Stimulated activated CD4-positive, alpha-beta T cell treated with anti-CD3 and anti-CD28 coated beads, Interleukin-1b, Interleukin-23, amount 100 ng/mL, for 24 hours (primary cell): ENCODE measurements at places on chromosomes 1 and 21.

GRCh38 chr1:70893381-70893780 is 154.2 kb downstream of the PTGER3 start:
- no peak for DNase-seq

- no peak for DNase-seq
Measured at GRCh38 chr1:151547119-151547899, 7.2 kb downstream of the TUFT1 start.

- DNase-seq, result no peak
Measured at GRCh38 chr1:24022581-24023361, 42.6 kb upstream of the SRSF10 start.

GRCh38 chr1:29648798-29649188 is 412.5 kb downstream of the PTPRU start:
- DNase-seq, result no peak

- no peak for DNase-seq
Measured at GRCh38 chr1:84720221-84720780, 30.0 kb upstream of the SSX2IP start.

- DNase-seq, result no peak
Measured at GRCh38 chr1:107953556-107953955, 11.4 kb downstream of the VAV3 start.

DNA sequence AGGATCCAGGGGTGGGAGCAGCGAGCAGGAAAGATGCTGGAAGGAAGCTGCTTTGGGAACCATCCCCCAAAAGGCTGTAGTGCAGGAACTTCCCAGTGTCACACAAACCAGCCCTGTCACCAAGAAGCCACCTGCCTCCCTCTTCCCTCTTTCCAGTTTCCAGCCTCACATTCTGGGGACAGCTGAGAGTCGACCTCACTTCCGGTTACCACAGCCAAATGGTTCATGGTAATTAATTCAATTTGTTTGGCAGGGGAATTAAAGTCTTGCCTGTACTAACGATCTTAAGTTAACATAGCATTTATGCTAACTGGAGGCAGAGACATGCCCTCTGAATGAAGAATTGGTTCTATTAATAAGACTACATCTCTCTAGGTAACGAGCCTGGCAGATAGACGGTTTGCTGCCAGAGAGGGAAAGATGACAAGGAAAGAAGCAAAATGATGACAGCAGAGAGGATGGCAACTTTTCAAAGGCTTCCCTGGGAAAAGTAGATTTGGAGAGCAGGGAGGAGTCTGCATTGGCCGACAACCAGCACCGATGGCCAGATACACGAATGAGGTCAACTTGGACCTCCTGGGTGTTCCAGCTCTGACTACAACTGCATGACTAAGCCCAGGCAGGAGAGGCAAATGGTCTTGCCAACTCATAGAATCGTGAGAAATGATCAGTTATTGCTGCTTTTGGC is 64.1 kb downstream of the TMCO4 start:
- DNase-seq, result no peak

DNA sequence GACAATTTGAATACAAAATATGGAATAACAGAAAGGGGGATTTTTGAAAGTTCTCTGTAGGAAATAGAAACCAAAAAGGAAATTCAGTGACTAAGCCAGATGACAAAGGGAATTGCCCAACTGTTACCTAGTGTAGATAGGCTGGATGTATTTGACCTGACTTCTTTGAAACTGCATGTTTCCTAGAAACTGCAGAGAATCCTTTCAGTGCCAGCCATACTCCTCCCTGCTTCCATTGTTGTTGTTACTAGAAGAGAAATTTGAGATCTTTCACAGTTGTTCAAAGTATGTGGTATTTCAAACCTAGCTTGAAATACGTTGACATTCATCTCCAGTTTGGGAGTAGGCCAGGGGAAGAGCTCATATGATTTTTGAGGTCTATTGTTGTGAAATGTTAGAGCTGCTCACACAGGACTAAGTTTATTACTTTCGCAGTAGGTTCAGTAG is 1.8 kb upstream of the GBP5 start:
- DNase-seq, result no peak

DNA sequence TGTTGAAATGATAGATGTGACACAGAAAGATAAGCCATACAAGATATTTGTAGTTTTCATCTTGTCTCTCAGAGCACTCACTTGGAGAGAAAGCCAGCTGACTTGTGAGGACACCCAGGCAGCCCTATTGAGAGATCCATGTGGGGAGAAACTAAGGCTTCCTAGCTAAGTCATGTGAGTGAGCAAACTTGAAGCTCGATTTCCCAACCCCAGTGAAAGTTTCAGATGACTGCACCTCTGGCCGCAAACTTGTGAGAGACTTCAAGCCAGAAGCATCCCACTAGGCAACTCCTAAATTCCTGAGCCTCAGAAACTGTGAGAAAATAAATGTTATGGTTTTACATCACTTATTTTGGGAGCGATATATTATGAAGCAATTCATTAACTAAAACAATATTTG is 832.3 kb downstream of the LTN1 start:
- DNase-seq, result no peak

- no peak for DNase-seq
Measured at GRCh38 chr1:43382027-43382779, 7.4 kb downstream of the MED8 start.

- no peak for DNase-seq
Measured at GRCh38 chr1:246151796-246152434, 355.2 kb downstream of the SMYD3 start.

DNA sequence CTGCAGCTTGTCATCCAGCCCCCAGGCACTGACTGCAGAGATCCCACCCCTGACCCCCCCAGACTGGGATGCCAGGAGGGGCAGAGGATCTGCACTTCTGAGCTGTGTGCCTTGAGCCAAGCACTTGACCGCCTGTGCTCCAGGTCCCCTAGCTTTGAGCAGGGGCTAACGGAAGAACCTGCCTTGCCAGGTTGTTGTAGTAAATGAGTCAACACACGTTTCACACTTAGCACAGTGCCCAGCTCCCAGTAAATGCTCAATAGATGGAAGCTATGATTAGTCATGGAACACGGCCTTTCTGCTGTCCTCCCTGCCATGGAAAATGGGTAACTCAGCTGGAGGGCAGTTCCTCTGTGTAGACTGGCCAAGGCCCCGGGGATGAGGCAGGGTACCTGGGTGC is 24.1 kb downstream of the IFFO2 start:
- DNase-seq, result no peak

DNA sequence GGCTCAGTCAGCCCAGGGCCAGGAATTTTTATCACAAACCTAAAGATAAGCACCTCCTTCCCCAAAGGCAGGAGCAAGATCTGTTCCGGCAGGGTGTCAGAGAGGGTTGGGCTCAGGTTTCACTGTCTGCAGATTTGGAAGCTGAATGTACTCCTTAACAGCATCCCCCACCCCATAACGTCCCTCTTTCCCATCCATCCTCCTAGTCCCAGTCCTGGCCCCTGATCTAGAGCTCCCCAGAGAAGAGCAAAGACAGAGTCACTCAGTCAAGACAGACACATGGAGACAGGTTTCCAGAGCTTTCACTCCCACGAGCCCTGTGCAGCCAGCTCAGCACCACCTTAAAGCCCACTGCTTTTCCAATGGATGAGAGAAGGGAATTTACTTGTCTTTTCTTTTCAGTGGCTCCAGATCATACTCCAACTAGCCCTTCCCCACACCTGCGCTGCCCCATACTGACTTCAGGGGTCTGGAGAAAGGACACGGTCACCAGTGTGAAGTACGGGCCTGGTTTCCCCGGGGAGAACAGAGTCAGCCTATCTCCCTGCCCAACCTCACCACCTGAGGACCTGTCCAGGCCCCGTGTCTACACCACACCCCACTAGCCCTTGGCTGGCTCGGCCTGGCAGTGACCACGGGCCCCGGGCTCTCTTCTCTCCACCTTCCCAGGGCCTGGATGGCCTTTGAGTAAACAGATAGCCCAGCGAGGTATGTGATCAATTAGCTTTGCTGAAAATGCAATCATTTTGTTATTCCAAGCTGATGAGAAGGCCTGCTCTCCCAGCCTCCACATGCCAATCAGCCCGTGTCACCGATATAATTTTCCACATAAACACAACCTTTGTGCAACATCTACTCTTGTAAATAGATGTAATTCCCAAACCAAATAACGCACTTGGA is 249.1 kb downstream of the FOXD2 start:
- no peak for DNase-seq

- no peak for DNase-seq
Measured at GRCh38 chr1:26081267-26082019, 14.0 kb upstream of the TRIM63 start.

- no peak for DNase-seq
Measured at GRCh38 chr1:228921481-228921880, 186.2 kb downstream of the RHOU start.

DNA sequence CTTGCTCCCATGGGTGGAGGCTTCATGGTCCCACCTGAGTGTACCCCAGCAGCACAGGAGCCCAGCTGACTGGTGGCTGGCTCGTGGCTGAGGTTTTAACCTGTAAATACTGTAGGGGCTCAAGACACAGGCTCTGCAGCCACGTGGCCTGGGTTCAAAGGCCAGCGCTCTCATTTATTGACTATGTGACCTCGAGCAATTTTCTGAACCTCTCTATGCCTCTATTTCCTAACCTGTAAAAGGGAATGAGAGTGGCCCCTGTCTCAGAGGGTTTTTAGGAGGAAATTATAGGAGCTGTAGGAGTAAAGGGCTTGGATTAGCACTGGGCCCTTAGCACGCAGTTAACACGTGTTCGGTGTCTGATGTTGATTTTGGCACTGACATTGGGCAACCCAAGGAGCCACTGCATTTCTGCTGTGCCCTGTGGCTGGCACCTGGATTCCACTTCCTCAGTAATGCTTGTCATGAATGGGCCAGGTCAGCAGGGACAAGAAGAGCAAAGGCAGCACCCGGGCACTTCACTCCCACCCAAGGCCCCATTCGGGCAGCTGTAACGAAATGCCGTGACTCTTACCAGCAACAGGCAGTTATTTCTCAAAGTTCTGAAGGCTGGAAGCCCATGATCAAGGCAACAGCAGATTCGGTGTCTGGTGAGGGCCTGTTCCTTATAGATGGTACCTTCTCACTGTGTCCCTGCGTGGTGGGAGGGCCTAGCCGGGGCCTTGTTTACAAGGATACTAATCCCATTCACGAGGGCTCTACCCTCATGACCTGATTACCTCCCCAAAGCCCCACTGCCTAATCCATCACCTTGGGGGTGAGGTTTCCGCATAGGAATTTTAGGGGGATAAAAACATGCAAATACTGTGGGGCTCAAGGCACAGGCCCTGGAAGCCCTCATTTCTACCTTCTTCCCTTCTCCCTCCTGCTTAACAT is 25.2 kb downstream of the ARHGEF10L start:
- no peak for DNase-seq

- DNase-seq, result no peak
Measured at GRCh38 chr1:11058595-11059154, 1.1 kb downstream of the SRM start.

DNA sequence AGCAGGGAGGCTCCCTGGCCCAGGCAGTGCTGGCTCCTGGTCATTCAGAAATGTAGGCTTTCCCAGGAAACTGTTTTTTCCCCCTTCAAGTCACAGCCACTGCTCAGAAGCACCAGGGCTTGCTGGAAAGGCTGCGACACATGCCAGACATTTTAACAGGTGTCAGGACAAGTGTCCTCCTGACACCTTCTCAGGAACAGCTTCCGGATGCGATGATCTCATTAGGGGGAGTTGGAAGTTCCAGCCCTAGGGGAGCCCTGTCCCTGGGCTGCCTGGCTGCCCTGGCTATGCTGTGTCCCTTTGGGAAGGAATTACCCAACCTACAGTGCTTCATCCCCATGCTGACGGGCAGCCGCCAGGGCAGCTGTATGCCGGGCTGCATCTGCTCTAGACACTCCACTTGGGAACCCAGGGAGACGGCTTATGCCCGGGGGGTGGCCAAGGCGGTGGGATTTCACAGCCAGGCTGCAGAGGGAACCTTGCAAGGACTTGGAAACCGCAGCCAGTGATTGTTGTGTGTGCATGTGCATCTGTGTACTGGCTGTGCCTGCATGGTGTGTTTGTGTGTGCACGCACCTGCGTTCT is 41.8 kb downstream of the AJAP1 start:
- no peak for DNase-seq

DNA sequence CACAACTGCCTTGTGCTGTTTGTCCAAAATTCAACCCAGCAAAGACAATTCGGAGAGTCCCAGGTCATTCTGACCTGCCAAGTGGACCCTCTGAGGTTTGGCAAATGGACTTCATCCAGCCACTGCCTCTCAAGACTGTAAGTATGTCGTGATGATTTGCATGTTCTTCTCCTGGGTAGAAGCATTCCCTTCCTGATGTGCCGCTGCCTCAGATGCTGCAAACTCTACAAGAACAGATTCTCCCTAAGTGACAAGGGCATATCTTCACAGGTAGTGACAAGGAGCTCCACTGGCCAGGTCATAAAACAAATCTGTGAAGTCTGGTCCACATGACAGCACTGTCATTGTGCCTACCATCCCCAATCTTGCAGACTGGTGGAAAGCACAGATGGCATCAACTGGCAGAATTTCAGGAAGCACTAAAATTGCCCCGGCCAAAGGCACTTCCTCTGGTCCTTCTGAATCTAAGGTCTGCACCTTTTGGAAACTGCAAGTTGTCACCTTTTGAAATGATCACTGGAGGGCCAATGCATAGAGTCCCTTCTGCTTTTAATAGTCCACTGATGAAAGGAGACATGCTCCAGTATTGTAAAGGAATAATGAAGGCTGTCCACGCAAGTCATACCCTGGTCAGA is 27.4 kb downstream of the POFUT2 start:
- no peak for DNase-seq

- no peak for DNase-seq
Measured at GRCh38 chr1:9840176-9840575, 16.4 kb upstream of the CLSTN1 start.

GRCh38 chr1:164369698-164370365 is 189.2 kb upstream of the PBX1 start:
- no peak for DNase-seq

DNA sequence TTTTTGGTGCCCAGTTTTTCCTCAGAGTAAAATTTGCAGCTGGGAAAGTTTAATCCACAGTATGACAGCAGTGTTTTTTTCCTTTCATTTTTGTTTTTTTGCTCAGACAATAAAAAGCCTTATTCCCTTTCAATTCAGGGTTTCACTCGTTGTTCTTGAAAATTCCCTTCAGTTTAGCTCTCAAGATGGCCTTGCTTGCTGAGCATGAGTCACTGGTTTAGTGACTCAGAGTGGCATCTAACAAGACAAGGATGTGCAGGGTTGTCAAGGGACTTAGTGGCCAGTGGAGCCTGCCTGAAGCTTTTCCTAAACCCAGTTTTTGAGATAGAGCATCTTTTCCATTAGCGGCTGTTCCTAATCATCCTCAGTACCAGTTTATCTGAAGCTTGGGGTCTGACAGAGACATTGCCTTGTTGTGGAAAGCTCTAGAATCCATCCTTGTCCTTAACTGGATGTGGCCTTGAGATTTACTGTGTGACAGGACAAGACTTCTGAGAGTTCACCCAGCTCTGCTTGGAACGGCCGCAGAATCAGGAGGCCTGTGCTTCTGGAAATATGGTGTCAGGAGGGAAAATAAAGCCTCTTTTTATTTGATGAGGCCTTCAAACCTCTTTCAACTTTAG is 48.4 kb upstream of the DNAJC6 start:
- no peak for DNase-seq

- DNase-seq, result peak; percentile 38
Measured at GRCh38 chr1:159076438-159077119, at the start of gene AIM2. TSS of gene AIM2 (minus strand) at chr1:159076766. CDS start at chr1:159073499, 3,267 bp downstream.

GRCh38 chr1:7550981-7551380 is 220.1 kb upstream of the VAMP3 start:
- DNase-seq, result no peak

- no peak for DNase-seq
Measured at GRCh38 chr1:24418898-24419628, 3.5 kb downstream of the NIPAL3 start.

- no peak for DNase-seq
Measured at GRCh38 chr1:178575611-178576361, 62.9 kb downstream of the TEX35 start.

GRCh38 chr1:198265073-198265661 is 108.4 kb downstream of the NEK7 start:
- no peak for DNase-seq
